Coronary artery (tissue), 2 donors: ENCODE measurements at places on chromosomes 7 and 10.

DNA sequence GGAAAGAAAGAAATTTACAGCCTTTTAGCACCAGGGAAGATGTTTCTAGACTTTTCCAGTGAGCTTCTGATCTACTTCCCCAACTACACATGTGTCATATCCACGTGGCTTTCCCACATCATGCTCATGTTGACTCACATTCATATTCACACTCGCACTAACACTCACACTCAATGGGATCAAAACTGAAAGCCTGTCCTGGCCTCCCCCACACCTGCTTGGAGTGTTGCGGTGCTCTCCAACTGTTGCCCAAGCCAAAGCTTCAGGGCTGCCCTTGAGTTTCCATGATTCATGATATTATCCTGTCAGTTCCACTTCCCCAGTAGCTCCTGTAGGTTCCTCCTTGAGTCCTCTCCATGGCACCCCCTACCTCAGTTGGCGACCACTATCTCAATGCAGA lies 444.4 kb downstream of the GATA3 start:
- no peak for DNase-seq

DNA sequence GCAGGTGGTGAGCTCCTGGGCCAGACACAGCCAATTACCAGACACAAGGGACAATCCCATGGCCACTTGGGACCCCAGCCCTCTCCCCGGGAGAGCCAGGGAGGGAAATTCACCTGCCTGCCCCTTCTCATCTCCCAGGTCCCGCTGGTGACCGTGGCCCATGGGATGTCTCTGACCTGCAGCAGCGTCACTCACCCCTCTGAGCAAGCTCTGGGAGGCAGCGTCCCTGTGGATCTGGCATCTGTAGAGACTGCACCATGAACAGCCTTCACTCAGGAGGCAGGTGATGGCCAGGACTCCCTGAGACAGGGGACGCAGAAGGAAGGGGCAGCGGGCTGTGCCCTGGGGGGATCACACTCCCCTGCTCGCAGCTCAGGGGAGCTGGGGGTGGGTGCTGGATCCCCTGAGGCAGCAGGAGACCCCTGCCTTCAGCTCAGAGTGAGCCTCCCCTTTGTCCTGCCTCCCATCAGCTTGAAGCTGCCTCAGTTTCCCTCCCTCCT lies 90.8 kb downstream of the FOXL3 start:
- peak; percentile 53 for DNase-seq

DNA sequence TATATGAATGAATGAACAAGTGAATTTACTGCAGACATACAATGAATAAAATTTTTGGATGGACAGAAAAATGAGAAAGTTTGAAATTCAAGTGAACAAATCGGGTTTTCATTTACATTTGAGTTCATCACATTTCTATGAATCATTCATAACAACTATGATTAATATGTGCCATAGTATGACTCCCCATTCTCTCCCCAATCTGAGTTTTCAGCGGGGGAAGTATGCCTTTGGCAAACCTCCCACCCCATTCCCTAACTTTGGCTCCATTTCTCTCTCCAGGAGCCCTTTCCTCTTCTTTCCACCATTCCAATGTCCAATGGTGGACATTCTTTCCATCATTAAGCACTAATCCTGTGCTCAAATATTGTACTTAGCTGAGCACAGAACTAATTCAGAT lies 96.8 kb upstream of the LSM8 start:
- no peak for DNase-seq

DNA sequence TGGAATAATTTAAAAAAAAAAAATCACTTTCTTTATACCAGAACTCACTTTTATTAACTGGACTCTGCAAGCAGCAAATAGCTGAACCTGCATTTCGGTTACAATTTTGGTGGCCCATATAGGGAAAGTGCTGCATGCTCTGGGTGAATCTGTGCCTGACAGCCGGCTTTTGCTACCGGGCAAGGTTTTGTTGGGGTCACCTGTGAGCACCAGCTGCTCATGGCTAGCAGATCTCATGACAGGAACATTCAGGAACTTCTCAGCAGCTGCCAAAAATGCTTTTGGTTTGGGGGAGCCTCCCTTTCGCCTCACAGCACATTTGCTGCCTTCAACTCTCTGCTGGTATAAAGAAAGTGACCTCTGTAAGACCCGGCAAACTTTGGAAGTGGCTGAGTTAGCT lies 13.2 kb upstream of the CREB3L2 start:
- DNase-seq, result no peak

DNA sequence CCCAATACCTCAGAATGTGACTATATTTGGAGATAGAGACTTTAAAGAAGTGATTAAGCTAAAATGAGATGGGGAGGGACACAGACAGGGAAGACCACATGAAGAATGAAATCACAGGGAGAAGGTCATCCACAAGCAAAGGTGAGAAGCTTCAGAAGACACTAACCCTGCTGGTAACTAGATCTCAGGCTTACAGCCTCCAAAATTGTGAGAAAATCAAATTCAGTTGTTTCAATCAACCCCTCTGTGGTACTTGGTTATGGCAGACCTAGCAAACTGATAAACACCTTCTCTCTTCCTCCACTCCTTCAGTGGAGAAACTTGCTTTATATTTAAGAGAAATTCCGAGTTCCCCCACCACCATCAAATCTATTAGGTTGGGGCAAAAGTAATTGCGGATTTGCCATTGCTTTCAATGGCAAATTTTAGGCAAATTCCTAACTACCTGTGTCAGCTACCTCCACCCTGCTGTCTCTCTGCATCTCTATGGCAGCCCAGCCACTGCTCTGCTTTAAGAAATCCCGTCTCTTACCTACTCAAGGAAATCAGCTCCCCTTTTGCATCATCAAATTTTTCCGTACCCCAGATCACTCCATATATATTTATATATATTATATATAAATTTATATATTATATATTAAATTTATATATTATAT lies 38.2 kb downstream of the SEMA3E start:
- DNase-seq, result no peak

GRCh38 chr10:131446171-131446570 lies 134.7 kb upstream of the TCERG1L start:
- peak; percentile 11 for DNase-seq

- DNase-seq, result no peak
Observed at GRCh38 chr7:113813471-113813870, 105.3 kb downstream of the PPP1R3A start.

DNA sequence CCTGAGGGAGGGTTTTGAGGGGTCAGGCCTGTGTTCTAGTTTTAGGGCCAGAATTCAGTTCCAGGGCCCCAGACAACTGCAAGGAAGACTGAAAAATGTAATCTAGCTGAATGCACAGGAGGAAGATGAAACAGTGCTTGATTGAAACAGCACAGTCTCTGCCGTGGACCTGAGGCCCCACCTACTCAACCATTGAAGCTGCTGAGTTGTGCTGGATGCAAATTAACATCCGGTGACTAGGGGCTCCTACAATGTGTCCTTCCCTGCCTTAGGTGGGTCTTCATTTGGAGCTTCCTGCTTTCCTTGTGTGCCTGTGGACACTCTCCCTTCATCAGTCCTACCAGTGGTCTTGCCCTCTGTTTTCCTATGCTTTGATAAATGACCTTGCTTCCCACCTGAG lies 5.7 kb downstream of the GLRX3 start:
- no peak for DNase-seq

GRCh38 chr10:125727436-125727835 lies 7.9 kb downstream of the EDRF1 start:
- DNase-seq, result no peak

GRCh38 chr7:20594023-20594422 lies 21.4 kb upstream of the ABCB5 start:
- no peak for DNase-seq

- DNase-seq, result no peak
Observed at GRCh38 chr10:60916025-60916424, 28.0 kb downstream of the RHOBTB1 start.

GRCh38 chr7:155204744-155205367 lies 92.8 kb upstream of the INSIG1 start:
- DNase-seq, result no peak

DNA sequence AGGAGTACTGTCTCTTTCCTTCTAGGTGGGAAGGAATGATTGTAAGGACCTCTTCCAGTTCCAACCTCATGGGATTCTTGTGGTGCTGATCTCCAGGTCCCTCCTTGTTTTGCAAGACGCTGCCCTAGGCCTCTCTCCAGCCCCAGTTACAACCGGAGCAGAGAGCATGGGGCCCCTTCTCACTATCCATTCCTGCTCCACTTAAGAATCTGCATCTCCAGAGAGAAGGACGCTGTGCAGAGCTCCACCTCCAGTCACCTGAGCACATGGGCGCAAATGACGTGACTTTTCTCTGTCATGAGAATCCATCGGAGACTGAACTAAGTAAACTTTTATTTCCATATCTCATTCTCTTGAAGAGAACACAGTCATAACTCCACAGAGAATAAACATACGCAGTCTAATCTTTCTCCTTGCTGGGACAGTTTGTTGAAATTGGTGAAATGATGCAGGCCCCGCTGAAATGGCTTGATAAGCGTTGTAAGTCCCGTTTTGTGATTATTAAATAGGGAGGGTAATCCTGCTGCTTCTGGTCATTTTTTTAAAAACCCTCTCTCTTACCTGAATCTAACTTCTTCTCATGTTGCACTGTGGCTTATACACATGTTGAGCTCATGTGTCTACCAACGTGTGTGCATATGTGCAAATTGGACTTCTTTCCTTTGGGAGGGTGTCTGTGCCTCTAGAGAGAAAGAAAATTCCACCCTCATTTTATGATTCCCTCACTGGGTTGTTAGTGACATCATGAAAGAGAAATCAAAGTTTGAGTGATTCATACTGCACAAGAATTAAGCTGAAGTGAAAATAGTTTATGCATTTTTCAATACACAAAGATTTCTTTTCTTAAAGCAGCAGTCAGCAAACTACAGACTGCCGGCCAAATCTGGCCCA lies 133.2 kb upstream of the TBX20 start:
- DNase-seq, result no peak

DNA sequence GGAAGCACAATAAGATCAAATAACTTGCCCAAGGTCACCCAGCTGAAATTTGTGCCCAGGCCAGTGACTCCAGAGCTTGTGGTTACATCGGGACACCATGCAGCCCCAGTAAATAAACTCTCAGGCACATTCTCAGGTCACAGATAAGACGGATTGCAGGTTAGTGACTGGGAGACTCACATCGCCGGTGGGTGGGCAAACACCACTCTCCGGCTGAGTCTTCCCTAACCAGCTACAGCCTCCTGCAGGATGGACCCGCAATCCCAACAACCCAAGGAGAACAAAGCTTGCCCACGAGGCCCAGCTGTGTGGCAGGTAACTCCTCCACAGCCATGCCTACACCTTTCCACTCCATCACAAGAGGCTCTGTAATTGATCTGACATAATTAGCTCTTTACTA lies 81.7 kb upstream of the EFCAB10 start:
- DNase-seq, result no peak

DNA sequence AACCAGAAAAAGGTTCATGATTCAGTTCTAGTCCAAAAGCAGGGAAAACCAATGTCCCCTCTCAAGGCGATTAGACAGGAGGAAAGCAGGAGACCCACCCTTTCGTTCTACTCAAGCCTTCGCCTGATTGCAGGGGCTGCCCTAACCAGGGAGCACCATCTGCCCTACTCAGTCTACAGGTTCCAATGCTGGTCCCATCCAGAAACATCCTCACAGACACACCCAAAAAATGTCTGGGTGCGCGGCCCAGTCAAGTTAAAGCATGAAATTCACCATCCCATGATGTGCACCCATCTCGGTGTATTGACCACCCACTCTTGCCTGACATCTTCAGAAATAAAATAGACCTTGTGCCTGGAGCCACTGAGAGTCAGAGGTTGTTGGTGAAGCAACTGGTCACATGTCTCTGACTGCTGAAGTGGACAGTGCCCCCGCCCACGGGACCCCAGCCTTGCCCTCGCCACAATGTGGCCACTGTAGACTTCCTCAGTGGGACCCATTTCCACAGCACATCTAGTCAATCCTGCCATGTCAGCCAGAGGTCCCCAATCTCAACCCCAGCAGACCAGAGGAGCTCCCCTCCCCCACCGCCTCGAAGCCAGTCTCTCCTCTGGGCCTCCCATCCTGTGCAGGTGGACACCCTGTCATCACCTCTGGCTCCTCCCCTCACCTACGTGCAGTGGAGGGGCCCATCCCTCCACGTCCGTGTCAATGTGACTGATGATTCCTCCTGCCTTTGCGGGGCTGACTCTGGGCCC lies 116.3 kb upstream of the PPP2R2D start:
- DNase-seq, result peak; percentile 24
